Hippocampal formation (tissue), 2 donors: ENCODE measurements at places on chromosomes 13 and 19.

GRCh38 chr19:6527893-6528543 lies 2.8 kb upstream of the TNFSF9 start:
- DNase-seq, result no peak

- no peak for DNase-seq
These were observed 406.9 kb downstream of the LIG4 start for GRCh38 chr13:107808389-107808788.

DNA sequence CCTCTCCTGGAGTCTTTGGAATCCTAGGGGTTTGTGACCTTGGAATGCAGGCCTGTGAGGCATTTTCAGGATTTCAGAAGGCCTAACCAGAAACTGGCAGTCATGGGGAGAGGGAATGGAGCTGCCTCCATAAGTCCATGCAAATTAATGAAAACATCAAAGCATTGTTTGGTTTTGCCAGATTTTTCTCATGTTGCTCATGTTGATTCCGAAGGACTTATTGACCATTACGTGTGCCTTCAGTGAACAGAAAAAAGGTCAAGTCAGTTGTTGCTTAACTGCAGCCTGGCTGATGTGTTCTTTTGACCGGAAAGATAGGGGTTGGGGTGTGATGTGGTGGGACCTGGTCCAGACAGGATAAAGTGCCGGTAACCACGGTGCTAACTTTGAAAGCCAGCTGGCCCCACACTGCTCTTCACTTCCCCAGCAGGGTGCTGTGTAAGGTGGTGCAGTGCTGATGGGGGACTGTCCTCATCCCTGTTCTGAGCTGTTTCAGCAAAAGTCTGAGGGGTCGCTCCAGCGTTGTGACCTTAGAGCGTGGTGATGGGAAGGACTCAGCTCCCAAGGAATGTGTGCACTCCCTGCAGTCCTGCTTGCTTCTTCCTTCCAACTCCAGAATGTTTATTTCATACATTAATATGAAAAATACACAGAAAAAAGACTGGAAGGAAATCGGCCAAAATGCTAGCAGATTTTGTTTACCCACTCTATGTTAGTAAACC lies 3.5 kb downstream of the RNF113B start:
- DNase-seq, result no peak

- no peak for DNase-seq
These were observed 108.6 kb upstream of the DOCK9 start for GRCh38 chr13:99086267-99087097.

DNA sequence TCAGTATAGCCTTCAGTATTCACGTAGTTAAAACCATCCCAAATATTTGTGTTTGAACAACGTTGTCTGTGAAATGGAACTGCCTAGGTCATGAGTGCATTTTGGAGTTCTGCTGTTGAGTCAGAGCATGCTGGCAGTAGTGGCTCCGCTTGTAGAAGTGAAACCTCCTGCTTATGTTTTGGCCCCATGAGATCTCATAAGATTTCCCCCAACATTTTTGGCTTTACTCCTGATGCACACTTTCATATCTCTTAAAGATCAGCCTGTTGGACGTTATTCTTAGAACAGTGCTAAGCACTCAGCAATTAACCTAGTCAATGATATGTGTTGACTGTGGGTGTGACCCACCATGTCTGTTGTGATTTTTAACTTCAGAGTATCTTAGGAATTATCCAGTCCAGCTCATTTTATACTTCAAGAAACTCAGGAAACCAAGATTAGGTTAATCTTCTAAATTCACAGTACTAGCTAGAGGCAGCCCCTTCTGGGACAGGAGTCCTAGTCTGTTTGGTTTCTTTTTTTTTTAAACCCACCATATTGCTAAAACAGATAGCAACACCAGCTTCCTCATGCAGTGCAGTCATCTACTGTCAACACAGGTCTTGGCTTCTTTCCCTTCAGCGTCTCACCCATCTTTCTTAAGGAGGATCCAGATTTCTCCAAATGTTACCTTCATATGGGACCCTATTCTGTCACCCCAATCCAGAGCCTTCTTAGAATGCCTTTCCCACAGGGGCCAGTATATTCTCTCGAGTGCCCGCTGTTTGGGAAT lies 26.2 kb downstream of the RAP2A start:
- DNase-seq, result no peak

- DNase-seq, result no peak
These were observed 85.2 kb upstream of the SPATA13 start for GRCh38 chr13:24075137-24075975.

- no peak for DNase-seq
These were observed 12.9 kb downstream of the NACC1 start for GRCh38 chr19:13130886-13131490.

DNA sequence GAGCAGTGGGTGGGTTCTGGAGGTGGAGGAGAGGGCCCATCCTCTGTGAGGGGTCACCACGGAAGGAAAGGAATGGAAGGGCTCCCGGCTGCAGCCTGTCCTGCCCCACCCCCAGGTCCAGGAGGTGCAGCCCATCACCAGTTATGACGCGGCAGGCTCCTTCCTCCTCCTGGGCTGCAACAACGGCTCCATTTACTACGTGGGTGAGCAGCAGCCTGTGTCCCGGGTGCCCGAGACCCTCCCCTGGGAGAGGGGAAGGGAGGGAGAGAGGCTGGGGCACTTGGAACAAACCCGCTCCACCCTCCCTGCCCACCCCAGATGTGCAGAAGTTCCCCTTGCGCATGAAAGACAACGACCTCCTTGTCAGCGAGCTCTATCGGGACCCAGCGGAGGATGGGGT lies 6.6 kb downstream of the SHKBP1 start:
- no peak for DNase-seq

GRCh38 chr13:46593398-46593797 lies 40.4 kb downstream of the LRCH1 start:
- no peak for DNase-seq

DNA sequence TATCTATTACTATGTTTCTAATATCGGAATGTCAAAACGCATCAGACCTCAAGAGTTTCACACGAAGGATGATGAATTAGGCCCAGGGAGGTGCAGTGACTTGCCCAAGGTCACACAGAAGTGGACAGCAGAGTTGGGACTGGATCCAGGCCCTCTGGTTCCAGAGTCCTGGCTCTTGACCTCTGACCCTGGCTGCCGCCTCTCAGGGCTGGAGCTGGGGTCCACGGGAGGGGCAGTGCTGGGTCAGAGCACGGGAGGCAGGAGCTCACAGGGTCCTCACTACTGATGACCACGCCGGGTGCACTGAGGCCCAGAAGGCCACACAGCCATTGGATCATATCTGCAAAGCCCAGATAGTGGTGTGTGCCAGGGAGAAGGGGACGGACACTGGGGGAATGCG lies 9.2 kb upstream of the ASPDH start:
- DNase-seq, result no peak

GRCh38 chr13:54301085-54301484 lies 1272.5 kb downstream of the OLFM4 start:
- no peak for DNase-seq

- no peak for DNase-seq
These were observed 3.9 kb downstream of the MCOLN1 start for GRCh38 chr19:7526059-7526929.

DNA sequence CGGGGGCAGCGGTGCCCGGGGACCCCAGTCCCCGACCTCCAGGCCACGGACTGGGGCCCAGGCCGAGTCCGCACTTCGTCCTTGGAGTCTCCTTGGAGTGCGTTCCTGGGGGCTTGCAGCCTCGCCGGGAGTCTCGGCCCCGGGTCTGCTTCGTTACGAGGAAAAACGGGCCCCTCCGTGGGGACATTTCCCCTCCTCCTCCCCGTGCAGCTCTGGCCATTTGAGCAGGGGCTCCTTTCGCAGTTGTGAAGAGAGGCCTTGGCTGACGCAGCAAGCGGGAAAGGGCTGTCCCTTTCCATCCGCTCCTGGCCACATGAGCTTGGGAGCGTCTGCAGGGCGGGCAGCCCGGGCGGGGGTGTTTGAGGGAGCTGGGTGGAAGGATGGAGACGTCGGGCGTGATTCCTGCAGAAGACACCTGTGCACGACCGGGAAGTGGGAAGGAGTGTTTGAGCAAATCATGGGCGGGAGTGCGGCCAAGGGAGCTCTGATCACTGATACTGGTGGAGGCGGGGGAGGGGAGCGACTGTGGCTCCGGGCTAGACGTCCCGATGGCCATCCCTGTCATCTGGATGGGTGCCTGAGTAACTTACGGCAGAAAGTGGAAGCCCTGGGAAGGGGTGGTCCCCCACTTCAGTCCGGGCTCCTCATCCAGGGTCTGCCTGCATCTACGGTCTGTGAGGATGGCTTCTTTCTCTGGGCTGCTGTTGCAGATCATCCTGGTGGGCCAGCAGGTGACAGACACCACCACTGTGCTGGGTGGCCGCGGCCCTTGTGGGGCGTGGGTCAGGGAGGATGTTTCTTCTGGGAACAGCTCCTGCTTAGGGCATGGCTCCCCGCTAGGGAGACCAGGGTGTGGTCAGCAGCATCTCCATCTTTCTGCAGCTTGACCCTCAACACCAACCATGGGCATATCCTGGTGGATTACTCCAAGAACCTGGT lies 736 bp downstream of the GPI start:
- no peak for DNase-seq

GRCh38 chr13:41137951-41138350 lies 5.3 kb upstream of the KBTBD6 start:
- no peak for DNase-seq

GRCh38 chr13:25920931-25921330 lies 130.9 kb downstream of the SHISA2 start:
- DNase-seq, result no peak

DNA sequence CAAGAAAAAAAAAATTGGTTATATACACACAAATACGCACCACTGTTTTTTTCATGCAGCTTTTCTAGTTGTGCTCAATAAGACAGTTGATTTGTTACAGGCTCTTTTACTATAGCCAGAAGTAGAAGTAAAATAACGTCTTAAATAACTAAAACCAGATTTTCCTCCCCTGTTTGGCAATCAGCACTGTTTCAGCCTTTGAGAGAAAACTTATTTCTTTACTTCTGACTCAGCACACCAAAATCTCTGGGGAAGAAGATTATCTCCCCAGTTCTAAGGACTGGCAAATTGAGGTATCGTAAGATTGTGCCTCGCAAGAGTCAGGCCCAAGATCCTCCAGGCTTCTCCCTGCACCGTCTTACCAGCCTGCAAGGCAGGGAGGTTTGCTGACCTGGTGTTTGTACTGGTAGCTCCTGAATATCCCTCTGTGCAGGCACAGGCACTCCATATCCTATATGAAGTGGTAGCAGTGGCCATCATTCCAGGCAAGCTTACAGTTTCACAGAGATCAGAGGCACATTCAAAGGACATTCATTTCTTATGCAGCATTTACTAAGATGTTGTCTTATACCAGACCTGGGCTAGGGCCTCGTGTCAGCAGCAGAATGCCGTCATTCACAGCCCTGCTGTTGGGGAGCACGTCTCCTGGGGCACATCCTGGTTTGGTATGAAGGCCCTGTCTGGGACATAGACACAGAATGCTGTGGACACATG lies 268.2 kb downstream of the ZNF536 start:
- no peak for DNase-seq

DNA sequence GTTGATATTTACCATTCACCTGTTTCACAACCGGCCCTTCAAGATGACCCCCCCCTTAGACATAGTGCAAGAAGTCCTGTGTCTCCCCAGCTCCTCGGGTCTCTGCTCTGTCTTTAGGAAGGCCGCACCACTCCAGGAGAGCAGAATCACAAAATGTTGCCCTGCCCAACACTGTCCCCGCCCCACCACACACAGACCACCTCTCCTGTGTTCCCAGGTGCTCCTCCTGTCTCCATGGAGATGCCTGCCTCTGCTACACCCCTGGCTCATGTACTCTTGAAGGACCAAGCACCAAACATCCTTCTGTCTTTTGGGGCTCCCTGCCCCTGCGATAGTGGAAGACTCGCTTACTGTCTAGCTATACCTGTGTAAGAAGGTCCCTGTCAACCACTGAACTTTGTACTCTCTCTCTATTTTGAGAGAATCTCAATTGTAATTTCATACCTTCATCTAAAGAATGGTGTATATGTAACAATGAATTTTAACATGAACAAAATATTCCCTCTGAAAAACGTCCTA lies 9.6 kb upstream of the TNFRSF19 start:
- no peak for DNase-seq

GRCh38 chr19:47231215-47232054 lies 436 bp upstream of the BBC3 start:
- DNase-seq, result peak; percentile 81

- DNase-seq, result no peak
These were observed 101.8 kb upstream of the MBNL2 start for GRCh38 chr13:97120346-97120745.
